T-cell (primary cell): ENCODE measurements at places on chromosomes 1 and 21. TPM values are rescaled to one million over a fixed set of nuclear protein-coding genes. Genes with fewer than 3 reads are reported as not detected.

DNA sequence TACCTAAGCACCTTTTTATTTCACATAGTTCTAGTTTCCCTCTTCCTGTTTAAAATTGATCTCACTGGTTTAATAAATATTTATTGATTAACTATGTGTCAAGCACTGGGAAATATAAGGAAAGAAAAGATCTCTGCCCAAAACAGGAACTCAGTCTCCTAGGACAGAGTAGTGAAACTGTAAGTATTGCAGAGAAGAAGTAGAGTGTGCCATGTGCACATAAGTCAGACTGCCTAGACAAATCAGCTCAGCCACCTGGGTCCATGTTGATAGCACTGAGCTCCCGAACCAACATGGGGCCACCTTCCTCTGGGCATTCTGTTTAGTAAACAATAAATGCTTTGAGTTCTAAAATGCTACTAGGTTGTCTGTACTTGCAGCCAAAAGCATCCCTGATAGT is 9.8 kb upstream of the SSX2IP start:
- DNase-seq, result no peak

The CELF3 gene
- not detected for total RNA-seq

- no peak for DNase-seq
Measured at GRCh38 chr1:96222701-96223100, 498.9 kb upstream of the PTBP2 start.

DNA sequence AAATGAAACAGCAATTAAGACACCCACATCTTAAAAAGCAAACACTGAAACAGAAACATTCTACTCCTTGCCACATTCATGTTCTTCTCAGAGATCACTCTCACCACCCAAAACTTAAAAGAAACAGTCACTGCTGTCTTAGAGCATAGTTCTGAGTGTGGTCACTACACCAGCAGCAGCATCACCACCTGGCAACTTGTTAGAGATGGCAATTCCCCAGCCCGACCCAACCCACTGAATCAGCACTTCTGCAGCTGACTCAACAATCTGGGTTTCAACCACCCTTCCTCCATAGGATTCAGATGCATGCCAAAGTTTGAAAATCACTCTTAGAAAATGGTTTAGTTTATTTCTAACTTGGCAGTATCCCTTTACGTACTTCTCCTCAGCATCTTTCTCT is 126.1 kb downstream of the CDC42BPA start:
- DNase-seq, result no peak

GRCh38 chr1:91900562-91900961 is 14.6 kb upstream of the TGFBR3 start:
- no peak for DNase-seq

DNA sequence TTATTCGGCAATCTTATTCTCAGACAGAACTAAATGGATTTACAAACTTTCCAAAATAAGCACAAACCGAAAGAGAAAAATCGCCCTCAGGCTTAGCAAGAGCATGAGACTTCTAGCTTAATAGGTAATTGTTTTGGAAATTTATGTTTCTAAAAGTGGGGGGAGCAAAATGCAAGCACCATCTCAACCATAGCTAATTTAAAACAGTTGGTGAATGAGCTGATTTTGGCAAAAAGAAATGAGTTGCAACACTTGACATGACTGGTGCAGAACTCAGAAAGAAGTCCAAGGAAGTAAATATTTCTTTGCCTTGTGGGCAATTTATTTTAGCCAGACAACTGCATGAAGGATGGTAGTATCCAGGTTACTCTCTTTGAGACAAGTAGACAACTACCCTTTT is 71.5 kb upstream of the PTGFR start:
- no peak for DNase-seq

- peak; percentile 68 for DNase-seq
Measured at GRCh38 chr1:25520446-25521061, 22.9 kb upstream of the LDLRAP1 start.

The GPATCH4 gene
- 40.6 TPM for total RNA-seq

- no peak for DNase-seq
Measured at GRCh38 chr1:222824641-222825040, 9.8 kb downstream of the DISP1 start.

- no peak for DNase-seq
Measured at GRCh38 chr1:232983375-232983774, 33.0 kb downstream of the NTPCR start.

The COL9A2 gene
- total RNA-seq, result 4.6 TPM

DNA sequence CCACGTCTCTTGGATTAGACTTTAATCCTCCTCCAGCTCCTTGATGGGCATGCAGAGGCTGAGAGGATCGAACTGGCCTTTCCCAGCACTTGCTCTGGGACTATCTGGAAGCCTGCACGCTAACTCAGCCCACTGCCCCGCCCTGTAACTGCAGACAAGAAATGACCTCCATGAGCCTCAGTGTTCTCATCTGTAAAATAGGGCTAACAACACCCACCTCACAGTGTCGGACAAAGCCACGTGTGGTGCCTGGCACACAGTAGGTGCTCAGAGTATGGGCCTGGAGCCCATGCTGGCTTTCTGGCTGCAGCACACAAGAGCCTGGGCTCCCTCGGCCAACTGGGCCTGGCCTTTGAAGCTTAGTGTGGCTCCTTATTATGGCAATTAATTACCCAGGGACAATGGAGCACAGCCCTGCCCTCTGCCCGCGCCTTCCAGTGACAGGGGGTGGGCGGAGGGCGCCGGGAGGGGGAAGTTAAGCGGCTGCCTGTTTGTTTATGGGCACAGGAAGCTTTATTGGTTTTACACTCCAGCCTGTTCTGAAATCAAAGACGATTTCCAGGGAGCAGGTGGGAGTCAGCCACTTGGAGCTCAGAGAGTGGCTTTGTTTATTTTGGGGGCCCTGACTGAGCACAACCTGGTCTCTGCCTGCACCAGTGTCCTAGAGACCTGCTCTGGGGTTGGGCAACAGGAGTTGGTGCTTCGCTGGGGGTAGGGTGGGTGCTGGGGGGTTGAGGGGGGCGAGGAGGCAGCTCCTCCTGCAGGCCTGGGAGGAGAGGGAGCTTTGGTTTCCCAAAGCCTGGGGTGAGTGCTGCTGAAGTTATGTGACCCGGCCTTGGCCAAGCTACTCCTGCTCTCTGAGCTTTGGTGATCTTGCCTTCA is 31.0 kb downstream of the PAX7 start:
- no peak for DNase-seq

The SELL gene
- 336 TPM for total RNA-seq

The LGR6 gene
- 2.2 TPM for total RNA-seq

DNA sequence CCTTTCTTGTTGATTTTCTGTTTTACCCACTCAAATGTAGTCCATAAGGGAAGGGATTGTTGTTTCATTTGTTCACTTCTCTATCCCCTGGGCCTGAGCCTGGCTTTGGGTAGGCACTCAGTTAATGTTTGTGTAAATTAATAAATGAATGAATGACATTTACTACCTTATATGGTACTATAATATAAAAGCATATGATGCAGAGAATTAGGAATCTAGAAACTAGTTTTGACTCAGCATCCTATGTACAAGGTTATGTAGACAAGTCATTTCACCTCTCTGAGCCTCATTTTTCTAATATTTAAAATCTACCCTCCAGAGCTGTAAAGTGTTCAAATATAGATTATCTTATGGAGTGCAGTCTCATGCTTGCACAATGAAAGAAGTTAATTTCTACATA is 68.9 kb upstream of the S1PR1 start:
- DNase-seq, result no peak

DNA sequence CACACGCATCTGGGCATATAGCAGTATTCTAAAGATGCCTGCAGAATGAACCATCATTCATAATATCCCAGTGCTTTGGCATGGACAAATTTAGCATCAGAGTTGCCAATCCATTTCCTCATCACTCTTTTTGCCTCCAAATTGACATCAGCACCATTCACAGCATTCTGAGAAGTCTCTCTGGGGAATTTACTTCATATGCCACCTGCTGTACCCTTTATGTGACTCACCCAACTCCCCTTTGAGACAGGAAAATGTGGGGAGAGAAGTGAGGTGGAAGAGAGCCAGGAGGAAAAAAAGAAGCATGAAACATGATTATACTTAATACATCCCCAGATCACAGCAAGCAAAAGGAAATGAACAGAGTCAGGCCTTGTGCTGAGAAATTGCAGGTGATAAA is 37.4 kb downstream of the RAB3B start:
- no peak for DNase-seq

The DISP3 gene
- total RNA-seq, result 2.0 TPM

GRCh38 chr1:216653001-216653400 is 70.2 kb downstream of the ESRRG start:
- no peak for DNase-seq

The S100A16 gene
- 1.0 TPM for total RNA-seq

DNA sequence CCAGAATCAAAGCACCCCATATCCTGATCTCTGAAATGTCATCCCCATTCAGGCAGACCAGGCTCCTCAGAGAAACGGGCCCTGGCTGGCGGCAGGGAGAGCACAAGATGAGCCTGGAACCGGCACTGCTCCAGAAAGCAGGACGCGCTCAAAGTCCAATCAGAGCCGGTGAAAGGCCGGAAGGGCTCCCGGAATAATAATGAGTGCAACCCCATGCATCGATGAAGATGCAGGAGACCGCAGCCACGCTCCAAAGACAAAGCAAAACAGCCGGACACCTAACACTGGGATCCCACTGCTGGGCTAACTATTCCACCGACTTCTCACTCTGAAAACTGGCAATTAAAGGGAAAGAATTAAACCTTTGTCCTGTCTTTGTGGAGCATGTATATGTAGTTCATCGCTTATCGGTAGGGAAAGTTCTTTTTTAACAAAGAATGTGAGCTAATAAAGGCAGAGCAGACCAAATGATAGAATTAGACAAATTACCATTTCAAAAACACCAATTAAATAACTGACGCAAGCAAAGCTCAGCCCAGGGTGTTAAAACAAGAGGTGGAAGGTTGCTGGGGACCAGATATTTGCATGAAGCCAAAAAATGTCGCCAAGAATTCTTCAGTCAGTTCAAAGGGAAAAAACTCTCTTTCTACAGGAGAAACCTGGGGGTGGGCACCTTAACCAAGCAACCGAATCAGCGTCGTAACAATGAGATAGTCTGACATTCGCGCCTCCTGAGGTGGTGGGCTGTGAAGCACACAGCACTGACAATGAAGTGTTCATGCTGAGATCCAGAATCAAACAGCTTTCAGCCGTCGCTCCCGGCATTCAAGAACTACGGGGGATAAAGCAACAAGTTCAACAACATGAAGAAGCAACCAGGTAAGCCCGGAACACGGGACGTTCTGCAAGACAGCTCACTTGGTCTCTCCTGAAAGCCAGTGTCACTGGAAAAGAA is 95.2 kb downstream of the NPHP4 start:
- DNase-seq, result no peak

GRCh38 chr1:41329662-41330587 is 31.3 kb upstream of the FOXO6 start:
- DNase-seq, result no peak

The AADACL3 gene
- total RNA-seq, result not detected

The ATP1A4 gene
- not detected for total RNA-seq

- DNase-seq, result no peak
Measured at GRCh38 chr1:27883536-27883935, 11.2 kb downstream of the THEMIS2 start.

DNA sequence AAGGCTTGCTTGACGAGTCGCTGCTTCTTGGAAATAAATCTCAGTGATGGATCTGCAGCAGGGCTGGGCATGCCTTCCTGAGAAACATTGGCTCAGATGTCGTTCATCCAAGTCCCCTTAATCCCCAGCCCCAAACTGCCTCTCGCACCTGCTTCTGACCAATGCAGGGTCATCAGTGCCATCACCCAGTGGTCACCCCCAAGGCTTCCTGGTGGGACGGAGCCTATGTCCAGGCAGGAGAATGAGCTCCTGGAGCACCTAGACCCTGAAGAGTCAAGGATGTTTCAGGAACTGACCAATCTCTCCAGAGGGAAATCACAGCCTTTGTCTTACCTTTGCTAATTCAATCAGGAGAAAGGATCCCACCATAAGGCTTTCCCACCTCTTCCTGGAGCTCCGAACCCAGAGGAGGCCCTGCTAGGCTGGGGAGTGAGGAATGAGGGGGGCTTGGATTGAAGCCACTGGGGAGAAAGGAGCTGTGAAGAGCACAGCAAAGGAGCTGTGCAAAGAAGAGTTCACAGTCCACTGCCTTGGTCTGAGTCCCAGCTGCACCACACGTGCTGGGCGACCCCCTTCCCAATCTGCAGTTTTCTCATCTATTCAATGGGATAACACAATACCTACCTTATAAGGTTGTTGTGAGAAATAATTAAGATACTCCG is 416.1 kb downstream of the NPHP4 start:
- DNase-seq, result no peak

GRCh38 chr1:64584479-64584878 is 114.5 kb downstream of the CACHD1 start:
- no peak for DNase-seq

The LCE1F gene
- total RNA-seq, result not detected

DNA sequence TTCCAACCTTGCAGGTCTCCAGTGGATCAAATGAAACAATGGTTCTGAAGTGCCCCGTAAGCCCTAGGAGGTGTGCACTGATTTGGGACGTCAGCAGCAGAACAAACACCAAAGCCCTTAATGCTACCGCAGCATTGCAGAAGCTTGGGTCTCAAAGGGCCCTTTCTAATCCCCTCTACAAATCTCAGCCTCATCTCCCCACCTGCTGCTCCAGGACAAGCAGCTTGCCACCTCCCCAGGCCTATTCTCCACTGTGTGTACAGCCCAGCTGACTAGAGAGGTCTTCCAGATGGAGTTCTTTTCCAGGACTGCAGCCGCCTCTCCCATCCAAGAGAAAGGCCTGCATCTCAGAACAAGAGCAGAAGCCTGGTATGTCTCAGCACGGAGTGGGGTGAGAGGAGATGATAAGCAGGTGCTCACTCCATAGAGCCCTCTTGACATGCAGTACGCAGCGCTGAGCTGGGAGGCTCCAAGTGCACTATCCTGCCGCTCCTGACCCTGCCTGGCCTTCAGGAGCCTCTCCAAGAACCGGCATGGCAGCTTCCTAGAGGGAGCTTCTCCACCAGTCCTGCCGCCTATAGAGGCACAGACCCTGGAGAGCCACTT is 46.3 kb downstream of the MRPL37 start:
- no peak for DNase-seq

DNA sequence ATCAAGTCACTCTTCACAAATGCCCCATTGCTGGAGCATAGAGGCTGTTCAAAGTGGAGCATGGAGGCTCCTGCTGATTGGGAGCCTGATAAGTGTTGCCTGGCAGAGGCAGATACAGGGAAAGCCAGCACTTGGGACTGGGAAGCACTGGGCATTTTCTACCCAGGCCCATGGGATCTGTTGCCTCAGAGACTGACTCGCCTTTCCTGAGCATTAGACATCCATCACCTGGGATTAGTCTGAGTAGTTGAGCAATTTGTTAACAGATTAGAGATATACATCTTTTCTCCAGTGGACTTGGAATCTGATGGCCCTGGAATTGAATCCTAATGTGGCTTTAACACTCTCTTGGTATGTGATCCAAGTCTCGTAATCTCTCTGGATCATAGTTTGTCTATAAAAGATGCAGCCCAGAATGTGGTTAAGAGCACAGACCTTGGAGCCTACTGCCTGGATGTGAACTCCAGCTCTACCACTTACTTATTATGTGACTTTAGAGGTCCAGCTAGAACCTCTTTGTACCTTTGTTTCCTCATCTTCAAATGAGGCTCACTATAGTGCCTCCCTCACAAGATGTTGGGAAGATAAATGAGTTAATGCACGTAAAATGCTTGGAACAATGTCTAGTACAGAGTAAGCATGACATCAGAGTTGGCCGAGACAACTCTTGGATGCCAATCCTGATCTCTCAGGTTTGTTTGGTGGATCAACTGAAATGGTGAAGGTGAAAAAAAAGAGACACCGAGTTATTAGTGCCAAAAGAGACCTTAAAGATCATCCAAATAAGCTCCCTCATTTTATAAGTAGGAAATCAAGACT is 38.3 kb upstream of the NRDC start:
- DNase-seq, result no peak

GRCh38 chr21:44503901-44504399 is 36.0 kb downstream of the KRTAP10-1 start:
- no peak for DNase-seq
